ENCODE measurements at places on chromosomes 16 and 17.

DNA sequence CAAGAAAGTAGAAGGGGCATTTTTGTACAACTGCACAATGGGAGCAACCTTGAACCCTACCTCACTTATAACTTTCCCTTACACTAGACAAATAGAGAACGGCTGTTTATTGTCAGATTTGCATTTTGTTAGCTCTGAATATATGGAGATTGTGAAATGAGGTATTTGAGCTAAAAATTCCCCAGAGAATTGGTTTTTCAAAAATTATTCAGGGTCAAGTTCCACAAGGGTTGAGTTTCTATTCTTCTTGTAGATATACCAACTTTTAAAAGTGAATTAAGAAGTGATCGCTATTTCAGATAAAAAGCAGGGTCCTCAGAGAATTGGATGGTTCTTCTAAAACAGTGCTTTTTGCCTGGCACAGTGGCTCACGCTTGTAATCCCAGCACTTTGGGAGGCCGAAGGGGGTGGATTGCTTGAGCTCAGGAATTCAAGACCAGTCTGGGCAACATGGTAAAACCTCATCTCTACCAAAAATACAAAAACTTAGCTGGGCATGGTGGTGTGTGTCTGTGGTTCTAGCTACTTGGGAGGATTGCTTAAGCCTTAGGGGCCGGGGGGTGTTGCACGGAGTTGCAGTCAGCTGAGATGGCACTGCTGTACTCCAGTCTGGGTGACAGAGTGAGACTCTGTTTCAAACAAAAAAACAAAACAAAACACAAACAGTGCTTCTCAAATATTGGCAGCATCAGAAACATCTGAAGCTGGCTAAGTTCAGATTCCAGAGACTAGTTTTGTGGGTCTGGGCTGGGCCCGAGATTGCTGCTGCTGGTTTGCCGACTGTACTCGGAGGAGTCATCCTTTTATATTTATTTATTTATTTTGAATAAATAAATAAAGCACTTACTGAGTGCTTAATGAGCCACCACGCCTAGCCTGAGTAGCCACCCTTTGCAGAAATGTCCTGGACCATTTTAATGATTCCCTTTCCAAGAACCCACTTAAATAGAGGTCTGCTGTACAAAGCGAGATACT is 50.9 kb downstream of the PECAM1 start:
- H3K4me3 ChIP-seq, result no peak overlapping the region
- H3K27ac ChIP-seq, result no peak overlapping the region
- H3K36me3 ChIP-seq, result peaks cover 48% of the 10 kb centered on the region
- DNase-seq, result no peak
- no peaks in the 10 kb centered on the region for H3K27me3 ChIP-seq
- H3K4me1 ChIP-seq, result peaks cover 9% of the 10 kb centered on the region

DNA sequence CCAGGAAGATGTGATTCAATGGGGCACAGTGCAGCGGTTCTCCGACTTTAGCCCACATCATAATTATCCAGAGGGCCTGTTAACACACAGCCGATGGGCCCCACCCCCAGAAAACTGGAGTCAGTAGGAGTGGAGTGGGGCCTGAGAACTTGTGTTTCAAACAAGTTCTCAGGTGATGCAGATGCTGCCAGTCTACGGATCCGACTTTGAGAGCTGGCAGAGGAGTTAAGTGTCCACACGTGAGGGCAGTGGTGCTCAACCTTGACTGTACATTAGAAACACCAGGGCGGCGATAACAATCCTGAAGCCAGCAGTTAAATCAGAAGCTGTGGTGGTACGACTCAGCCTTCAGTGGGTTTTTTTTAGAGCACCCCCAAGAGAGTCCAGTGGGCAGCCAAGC is 75.0 kb downstream of the GPRC5B start:
- peaks cover 35% of the 10 kb centered on the region for H3K4me1 ChIP-seq
- H3K4me3 ChIP-seq, result no peak overlapping the region
- H3K27me3 ChIP-seq, result peaks cover 8% of the 10 kb centered on the region
- DNase-seq, result no peak
- H3K36me3 ChIP-seq, result peaks cover 19% of the 10 kb centered on the region
- H3K27ac ChIP-seq, result no peak overlapping the region

DNA sequence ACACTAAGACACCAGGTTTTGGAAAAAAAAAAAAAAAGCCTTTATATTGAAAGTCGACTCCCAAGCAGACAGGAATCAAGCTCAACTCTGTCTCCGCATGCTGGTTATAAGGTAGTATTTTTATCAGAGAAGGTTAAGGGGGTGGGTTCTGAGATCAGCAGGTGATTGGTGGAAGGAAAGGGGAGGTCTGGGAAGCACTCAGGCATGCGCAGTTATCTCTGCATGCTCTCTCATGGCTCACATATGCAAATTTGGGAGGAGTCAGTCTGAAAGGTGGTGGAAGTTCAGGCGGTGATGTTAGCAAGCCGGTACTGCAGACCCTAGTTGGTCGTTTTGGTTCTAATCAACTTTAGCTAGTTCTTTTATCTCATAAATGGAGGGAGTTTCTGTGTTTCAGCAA is 357.6 kb upstream of the C16orf82 start:
- no peaks in the 10 kb centered on the region for H3K36me3 ChIP-seq
- H3K4me1 ChIP-seq, result peaks cover 5% of the 10 kb centered on the region
- no peak for DNase-seq

DNA sequence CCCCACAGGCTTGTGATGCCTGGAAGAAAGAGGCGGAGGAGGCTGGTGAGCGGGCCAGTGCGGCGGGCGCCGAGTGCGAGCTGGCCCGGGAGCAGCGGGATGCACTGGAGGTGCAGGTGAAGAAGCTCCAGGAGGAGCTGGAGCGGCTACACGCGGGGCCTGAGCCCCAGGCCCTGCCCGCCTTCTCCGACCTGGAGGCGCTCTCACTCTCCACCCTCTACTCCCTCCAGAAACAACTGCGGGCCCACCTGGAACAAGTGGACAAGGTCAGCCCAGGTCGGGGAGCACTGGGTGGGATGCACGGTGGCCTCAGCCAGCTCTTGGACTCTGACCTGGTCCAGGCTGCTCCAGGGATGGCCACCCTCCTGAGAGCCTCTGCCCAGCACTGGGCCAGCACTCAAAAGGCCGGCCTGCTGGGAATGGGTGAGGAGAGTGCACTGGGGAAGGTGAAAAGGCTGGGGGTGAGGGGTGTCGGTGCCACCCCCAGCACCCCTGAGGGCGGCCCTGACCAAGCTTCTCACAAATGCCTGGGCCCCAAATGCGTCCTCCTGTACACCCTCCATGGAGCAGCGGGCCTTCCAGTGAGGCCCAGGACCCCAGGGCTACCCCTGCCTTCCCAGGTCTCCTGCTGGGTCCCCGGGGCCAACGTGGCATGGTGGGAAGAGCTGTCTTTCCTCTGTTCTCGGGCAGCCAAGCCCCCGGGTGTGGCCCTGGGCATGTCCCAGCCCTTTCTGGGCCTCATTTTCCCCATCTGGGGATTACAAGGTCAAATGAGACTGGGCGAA is 20.8 kb downstream of the UNC13D start:
- H3K27me3 ChIP-seq, result no peaks in the 10 kb centered on the region
- H3K4me1 ChIP-seq, result peaks cover 31% of the 10 kb centered on the region
- no peak overlapping the region for H3K4me3 ChIP-seq
- DNase-seq, result no peak
- no peak overlapping the region for H3K27ac ChIP-seq
